ENCODE measurements at places on chromosomes 4 and X. TPM values are rescaled to one million over a fixed set of nuclear protein-coding genes. Genes with fewer than 3 reads are reported as not detected.

DNA sequence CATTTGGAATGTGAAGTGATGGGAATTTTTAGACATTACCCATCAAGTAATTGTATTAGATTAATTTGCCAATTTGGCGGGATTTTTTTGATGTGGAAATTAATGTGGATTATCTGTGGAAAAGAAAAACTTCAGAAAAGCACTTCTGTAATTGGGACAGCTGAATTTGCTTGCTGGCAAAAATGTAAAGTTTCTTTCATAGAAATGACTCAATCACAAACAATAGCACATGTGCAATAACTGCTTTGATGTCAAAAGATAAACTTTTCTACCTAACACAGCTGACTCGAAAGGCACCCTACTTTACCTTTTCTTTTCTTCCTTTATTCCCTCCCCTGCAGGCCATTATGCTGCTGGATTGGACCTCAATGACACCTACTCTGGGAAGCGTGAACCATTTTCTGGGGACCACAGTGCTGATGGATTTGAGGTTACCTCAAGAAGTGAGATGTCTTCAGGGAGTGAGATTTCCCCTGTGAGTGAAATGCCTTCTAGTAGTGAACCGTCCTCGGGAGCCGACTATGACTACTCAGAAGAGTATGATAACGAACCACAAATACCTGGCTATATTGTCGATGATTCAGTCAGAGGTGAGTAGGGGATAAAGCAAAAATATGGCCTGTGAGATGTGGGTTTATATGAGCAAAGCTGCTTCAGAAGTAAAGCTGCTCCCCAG is 1.4 kb downstream of the AREG start:
- DNase-seq: no peak

DNA sequence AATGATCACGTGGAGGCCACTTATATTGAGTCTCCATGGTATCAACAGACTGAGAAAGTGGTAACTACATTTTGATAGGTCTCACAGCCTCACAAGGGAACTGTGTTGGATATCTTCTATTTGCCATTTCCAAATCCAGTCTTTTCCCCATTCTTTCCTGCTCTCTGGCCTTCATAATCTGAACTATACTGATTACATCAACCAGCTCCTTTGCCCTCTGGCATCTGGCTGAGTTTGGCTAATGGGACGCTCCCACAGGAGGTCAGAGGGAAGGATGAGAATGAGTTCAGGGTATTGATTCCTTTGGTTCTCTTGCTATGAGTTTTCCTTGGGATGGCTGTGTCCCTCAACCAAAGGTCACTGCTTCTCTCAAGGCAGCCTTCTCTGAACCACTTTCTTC is 152.6 kb downstream of the RTL9 start:
- no peak for DNase-seq

DNA sequence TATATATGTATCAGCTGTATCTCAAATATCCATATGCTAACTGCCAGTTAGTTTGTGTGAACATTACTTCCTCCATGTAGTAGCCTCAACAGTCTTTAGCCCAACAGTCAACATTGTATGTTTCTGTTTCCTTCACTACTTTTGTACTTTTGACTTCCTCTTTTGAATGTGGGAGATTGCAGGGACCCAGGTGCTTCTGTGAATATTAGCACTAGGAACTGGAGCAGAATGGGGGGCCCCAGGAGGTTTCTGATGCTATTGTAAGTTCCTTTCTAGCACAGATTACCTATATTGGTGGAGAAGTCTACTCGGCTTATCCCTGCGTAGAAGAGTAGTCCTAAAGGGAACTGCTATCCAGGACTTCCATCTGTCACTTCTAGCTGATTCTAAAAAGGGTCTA is 2.3 kb downstream of the PLAC8 start:
- DNase-seq: no peak

- DNase-seq: no peak
These were observed 6.4 kb downstream of the C4orf54 start for GRCh38 chr4:99651016-99651769.

GRCh38 chrX:131609480-131609879 is 65.6 kb downstream of the OR13H1 start:
- no peak for DNase-seq

DNA sequence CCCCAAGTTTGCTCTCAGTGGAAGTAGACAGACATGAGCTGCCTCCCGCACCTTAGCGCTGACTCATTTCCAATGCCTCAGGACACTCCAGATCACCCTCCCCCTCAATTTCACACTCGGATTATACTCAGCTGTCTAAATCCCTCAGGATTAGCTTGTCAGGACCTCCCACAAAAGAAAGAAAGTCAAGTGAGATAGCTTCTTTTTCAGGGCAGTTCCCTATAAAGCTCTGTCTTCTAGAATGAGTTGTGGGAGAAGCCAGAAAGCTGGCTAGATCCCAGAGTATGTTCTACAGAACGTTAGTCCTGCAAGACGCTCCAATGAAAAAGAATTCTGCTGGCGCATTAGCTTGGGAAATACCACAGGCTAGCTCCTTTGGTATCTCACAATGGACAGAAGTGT is 51.2 kb upstream of the MTNR1A start:
- DNase-seq: no peak

GRCh38 chrX:12579311-12579710 is 211.9 kb upstream of the PRPS2 start:
- DNase-seq: no peak

- DNase-seq: no peak
These were observed 197.1 kb downstream of the GLUD2 start for GRCh38 chrX:121244511-121244910.

- no peak for DNase-seq
These were observed 194.4 kb downstream of the CBR4 start for GRCh38 chr4:168815379-168816345.

The LDB2 gene
- 0.75 TPM for total RNA-seq

The TRIML1 gene
- not detected for total RNA-seq

The SPIN2A gene
- 0.14 TPM for total RNA-seq

The AFF2 gene
- under 0.01 TPM for total RNA-seq

Measured in epithelial cell of proximal tubule (primary cell).